ENCODE measurements at places on chromosomes 12 and 14.

DNA sequence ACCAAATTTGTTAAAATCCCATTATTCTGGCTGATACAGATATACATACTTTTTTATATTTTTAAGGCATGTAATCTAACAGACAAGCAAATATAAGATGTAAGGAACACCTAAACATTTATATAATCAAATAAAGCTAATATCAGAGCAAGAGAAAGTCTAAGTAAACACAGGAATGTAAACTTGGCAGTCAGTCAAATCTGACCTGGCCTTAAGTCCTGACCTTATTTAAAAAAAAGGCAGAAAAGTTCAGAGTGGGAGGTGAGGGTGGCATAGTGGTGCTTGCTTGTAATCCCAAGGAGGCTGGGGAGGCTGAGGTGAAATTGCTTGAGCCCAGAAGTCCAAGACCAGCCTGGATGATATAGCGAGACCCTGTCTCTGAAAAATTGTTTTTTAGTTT, 152.6 kb downstream of the DERA start:
- no peaks in the 10 kb centered on the region for H3K36me3 ChIP-seq
- no peak overlapping the region for H3K27ac ChIP-seq
- no peak for DNase-seq

DNA sequence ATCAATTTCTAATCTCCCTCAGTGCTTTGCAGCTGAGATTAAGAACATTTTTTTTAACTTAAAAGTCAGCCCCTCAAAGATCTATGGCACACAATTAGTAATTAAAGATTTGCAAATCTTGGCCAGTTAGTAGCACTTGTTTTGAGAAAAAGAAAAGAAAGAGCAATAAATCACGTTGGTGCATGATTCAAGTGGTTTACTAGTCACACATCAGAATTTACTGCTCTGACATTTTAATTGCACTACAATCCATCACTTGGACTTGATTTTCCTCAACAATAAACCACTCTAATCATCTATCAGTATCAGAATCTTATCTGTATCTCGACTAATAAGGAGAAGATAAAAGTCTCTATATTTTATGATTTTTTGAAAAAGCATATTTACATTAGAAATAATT, 154.3 kb downstream of the HELB start:
- H3K27ac ChIP-seq, result no peak overlapping the region
- DNase-seq, result no peak
- H3K4me1 ChIP-seq, result no peaks in the 10 kb centered on the region
- no peak overlapping the region for H3K4me3 ChIP-seq
- H3K36me3 ChIP-seq, result no peaks in the 10 kb centered on the region

- DNase-seq, result no peak
- H3K4me3 ChIP-seq, result no peak overlapping the region
- no peak overlapping the region for H3K27ac ChIP-seq
- peaks cover 30% of the 10 kb centered on the region for H3K4me1 ChIP-seq
- no peaks in the 10 kb centered on the region for H3K36me3 ChIP-seq
- H3K27me3 ChIP-seq, result no peaks in the 10 kb centered on the region
Observed at GRCh38 chr12:19428246-19428645, 11.0 kb upstream of the AEBP2 start.

DNA sequence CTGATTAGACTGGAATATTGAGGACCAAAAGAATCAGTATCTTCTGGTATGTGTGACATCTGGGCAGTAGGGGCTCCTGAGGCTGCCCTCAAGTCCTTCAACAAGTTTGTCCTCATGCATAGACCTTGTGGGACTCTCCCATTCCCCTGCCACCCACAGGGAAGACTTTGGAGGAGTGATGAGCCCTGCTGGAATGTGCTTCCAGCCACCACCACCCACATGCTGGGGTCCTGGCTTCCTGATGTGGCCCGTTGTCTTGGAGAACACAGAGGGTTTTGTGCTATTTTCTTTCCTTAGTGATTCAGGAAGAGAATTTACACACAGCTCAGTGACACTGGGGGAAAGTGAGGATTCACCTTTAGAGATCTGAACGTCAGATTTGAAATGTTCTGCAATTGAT, 29.2 kb upstream of the SEL1L start:
- H3K27ac ChIP-seq, result no peak overlapping the region
- no peaks in the 10 kb centered on the region for H3K4me1 ChIP-seq
- no peaks in the 10 kb centered on the region for H3K36me3 ChIP-seq
- H3K4me3 ChIP-seq, result no peak overlapping the region
- no peak for DNase-seq
- peaks cover 14% of the 10 kb centered on the region for H3K27me3 ChIP-seq

- H3K36me3 ChIP-seq, result peaks cover 48% of the 10 kb centered on the region
- no peak for DNase-seq
- peak overlapping the region; percentile 12 for H3K4me3 ChIP-seq
- H3K27me3 ChIP-seq, result no peaks in the 10 kb centered on the region
- peak overlapping the region; percentile 98 for H3K27ac ChIP-seq
Observed at GRCh38 chr14:92590176-92590575, 76.6 kb downstream of the RIN3 start.

DNA sequence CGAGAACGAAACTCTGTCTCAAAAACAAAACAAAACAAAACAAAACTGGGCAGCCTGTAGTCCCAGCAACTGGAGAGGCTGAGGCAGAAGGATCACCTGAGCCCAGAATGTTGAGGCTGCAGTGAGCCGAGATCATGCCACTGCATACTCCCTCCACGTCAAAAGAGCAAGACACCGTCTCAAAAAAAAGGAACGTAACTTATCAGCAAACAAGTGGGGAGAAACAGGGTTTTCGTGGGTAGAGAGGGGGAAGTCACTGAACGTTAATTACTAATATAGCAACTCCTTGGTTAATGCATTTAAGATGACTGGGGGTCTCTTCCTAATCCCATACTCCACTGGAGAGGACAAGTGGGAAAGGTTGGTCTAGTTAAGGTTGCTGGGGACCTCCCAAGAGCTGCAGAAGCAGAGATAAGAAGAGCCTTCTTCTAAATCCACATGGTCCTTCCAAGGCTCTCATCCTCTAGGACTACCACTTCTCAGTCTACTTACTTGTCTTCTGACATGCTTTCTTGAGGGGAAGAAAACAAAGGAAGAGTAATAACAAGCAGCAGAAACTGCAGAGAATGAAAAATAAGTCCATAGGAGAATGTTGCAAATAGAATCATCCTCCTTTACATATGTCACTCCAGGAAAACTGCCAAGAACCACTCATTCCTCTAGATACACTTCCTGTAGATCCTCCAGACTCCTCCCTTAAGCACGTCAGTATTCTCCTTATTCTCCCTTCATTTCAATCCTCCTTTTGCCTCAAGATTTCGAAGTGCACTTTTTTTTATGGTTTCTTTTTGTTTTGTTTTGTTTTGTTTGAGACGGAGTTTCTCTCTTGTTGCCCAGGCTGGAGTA, 5.8 kb downstream of the NUMB start:
- H3K36me3 ChIP-seq, result no peaks in the 10 kb centered on the region
- peaks cover 25% of the 10 kb centered on the region for H3K4me1 ChIP-seq
- H3K27me3 ChIP-seq, result no peaks in the 10 kb centered on the region
- H3K27ac ChIP-seq, result no peak overlapping the region

DNA sequence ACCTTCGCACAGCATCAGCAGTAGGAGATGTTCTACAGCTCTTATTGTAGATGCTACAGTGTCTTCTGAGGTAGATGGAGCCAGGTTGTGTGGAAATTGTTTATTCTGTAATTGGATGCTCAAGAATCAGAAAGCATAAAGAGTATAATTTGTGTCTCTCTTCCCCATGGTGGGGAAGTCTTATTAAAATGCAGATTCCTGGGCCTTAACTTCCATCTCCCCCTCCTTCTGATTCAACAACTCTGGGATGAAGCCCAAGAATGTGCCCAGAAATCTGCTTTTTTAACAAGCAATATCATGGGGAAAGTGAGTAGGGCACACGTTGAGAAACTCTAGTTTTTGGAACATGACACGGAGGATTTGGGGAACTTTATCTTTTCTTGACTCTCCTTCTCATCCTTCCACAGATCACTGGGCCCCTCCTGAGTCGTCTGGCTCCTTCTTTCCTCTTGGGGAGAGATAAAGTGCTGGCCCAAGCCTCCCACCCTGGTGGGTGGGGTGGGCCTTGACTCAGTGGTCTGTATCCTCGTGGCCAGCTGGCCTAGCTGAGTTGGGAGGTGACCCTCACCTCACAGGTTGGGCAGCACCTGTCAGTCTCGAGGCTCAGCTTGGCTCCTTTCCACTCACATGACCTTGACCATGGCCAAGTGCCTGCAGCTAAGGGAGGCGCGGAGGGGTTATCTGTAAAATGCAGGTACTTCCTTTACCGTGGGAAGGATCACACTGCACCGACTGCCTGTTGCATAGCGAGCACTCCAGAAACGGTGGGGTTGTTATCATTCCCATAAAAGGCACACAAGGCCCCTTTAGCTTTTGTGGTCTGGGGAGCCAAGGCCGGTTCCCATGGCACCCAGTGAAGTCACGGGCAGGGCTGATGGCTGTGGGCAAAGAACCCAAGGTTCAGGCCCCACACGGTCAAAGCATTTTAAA, 141.9 kb downstream of the CHST11 start:
- peaks cover 84% of the 10 kb centered on the region for H3K4me1 ChIP-seq
- DNase-seq, result no peak
- no peak overlapping the region for H3K27ac ChIP-seq
- H3K36me3 ChIP-seq, result no peaks in the 10 kb centered on the region
